ENCODE measurements at places on chromosomes 7 and 10.

GRCh38 chr7:5693529-5693928 lies 87.9 kb downstream of the RNF216 start:
- no peak for DNase-seq

- DNase-seq, result no peak
Measured at GRCh38 chr7:4851459-4852422, 10.1 kb downstream of the PAPOLB start.

- no peak for DNase-seq
Measured at GRCh38 chr10:59135275-59135674, 41.2 kb upstream of the PHYHIPL start.

GRCh38 chr7:4698707-4699275 lies 16.7 kb downstream of the FOXK1 start:
- no peak for DNase-seq

GRCh38 chr7:108051454-108051853 lies 48.5 kb upstream of the LAMB1 start:
- no peak for DNase-seq

- no peak for DNase-seq
Measured at GRCh38 chr7:117270371-117270770, 52.5 kb downstream of the WNT2 start.
